ENCODE measurements at places on chromosomes 3 and 15. TPM values are rescaled to one million over a fixed set of nuclear protein-coding genes. Genes with fewer than 3 reads are reported as not detected.

DNA sequence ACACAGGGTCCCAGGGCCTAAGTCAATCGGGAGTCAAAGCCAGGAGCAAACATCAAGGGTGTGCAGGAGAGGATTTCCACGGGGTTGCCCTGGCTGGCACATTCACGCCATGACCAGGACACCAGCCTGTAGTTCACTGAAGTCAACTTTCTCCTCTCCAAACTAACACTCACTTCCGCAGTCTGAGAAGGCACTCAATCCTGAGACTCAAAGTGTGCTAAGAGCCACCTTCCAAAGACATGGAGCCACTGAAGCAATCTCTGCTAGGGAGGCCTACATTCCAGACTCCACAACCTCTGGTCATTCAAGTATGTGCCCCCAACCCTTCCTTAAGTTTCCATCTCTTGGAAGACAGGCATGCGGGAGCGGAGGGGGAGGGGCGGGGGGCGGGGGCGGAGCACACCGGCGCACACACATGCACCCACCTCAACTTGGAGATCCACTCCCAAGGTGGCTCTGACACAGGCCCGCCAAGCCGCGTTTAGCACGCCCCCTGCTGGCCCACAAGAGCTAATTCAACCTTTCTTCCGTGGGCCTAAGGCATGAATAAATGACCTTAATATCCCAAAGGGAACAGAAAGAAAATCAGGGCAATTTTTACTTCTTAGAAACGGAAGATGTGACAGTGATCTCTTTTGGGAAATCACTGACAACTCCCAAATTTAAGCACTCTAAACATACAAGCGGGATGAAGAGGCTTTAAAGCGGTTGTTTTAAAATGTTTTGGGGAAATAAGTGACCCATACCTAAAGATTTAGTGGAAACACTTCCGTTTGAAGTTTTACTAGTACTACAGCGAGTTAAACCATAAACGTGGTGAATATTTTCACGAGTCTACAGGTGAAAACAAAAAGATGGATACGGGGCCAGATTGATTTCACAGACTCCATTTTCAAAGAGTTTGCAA, 162.5 kb upstream of the CHRNA7 start:
- H3K36me3 ChIP-seq: no peaks in the 10 kb centered on the region
- no peak overlapping the region for H3K27ac ChIP-seq
- H3K4me1 ChIP-seq: peaks cover 8% of the 10 kb centered on the region
- peak overlapping the region; percentile 37 for H3K4me3 ChIP-seq
- DNase-seq: no peak

GRCh38 chr3:49161808-49162530, 4.2 kb downstream of the CCDC71 start:
- H3K36me3 ChIP-seq: peaks cover 14% of the 10 kb centered on the region
- no peak for DNase-seq
- no peaks in the 10 kb centered on the region for H3K27me3 ChIP-seq
- peaks cover 15% of the 10 kb centered on the region for H3K4me1 ChIP-seq
- no peak overlapping the region for H3K27ac ChIP-seq

C15orf62 gene
- 0.44 TPM for total RNA-seq

GRCh38 chr3:165529451-165529850, 307.8 kb downstream of the BCHE start:
- H3K36me3 ChIP-seq: no peaks in the 10 kb centered on the region
- no peaks in the 10 kb centered on the region for H3K27me3 ChIP-seq
- no peak overlapping the region for H3K4me3 ChIP-seq
- no peak overlapping the region for H3K27ac ChIP-seq
- no peaks in the 10 kb centered on the region for H3K4me1 ChIP-seq
- DNase-seq: no peak

DNA sequence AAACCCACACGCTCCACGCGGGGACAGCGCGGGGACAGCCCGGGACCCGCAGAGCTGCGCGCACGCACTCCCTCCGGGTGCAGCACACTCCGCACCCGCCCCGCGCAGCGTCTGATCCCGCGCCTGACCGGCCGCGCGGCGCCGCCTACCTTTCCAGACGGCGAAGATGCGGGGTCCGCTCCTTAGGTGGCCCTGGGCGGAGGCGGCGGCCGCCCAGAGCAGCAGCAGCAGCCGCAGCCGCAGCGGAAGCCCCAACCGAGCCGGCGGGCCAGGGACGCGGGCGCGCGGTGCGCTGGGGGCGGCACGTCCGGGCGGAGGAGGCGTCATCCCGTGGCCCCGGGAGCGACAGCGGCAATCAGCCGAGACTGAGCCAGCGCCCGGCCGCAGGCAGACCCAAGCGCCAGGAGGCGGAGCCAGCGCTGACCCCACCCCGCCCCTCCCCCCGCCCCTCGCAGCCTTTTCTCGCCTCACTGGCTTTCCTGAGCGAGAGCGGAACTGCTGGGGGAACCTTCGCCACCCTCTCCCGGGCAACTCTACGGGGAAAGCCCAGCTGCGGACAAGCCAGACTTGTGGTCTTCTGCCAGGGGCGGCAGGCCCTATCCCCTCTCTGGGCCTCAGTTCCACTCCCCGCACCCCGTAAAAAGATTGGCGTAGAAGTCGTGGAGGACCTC, at the start of gene SEMA7A:
Gene SEMA7A (minus strand): TSS at position 367 of the 671 bp plus-strand sequence. CDS start 40 bp downstream, at position 327.
- DNase-seq: peak; percentile 70
- H3K27ac ChIP-seq: no peak within 1 kb of the TSS
- peaks cover 12% of the 10 kb centered on the region for H3K4me1 ChIP-seq
- H3K27me3 ChIP-seq: peaks cover 43% of the 10 kb centered on the region

DNA sequence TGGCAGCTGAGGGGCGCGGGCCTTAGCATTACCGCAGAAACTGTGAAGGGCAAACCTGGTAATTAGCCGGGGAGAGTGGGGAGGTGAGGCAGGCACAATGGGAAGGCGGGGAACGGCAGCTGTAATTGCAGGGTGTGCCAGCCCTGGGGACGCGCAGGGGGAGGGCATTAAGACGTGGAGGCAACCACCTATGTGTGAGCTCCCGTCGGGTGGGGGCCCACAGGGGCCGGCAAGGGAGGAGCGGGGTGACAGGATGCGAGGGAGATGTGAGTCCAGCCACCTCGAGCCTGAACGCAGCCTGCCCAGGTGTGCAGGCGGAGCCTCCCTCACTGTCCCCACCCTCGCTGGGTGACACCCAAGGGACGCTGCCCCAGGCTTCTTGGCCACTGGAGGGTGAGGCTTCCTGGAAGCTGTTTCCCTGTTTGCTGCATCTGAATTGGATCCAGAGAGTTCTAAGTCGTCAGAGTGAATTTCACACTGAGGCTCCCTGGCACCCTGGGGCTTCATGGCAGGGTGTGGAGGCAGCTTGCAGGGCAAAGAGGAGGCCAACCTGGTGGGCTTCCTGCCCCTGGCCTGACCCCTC, 130.6 kb upstream of the MEF2A start:
- H3K4me1 ChIP-seq: peaks cover 15% of the 10 kb centered on the region
- H3K27me3 ChIP-seq: no peaks in the 10 kb centered on the region
- DNase-seq: no peak
- H3K27ac ChIP-seq: no peak overlapping the region

LYZL4 gene
- not detected for total RNA-seq

IL16 gene
- 0.27 TPM for total RNA-seq

Measured in mesothelial cell of epicardium (in vitro differentiated cells).